ENCODE measurements at places on chromosomes 2 and 18.

- no peak for DNase-seq
Measured at GRCh38 chr2:217897091-217897715, 105.6 kb downstream of the TNS1 start.

DNA sequence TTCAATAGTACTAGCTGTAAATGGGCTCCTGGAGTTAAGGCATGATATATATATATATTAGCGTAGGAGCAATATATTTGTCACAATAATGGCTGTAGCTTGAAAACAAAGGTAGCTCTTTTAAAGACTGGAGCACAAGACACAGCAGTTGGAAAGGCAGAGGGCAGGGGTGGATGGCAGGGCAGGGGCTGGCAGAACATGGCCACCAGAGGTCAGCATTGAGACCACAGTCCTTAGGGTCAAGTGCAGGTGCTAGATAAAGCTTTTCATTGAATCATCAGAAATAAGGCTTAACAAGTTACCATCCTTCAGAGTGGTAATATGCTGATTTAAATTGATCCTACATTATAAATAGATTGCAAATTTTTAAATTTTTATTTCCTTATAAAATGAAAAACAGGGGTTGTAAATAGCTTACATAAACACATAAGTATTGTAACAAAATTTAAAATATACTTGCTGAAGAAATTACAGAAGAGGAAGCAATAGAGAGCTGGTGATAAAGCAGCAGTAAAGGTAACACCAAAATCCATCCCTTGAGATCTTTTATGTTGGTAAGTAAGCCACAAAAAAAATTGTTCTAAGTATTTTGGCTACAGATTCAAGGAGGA is 161.2 kb upstream of the PIEZO2 start:
- peak; percentile 3 for DNase-seq

DNA sequence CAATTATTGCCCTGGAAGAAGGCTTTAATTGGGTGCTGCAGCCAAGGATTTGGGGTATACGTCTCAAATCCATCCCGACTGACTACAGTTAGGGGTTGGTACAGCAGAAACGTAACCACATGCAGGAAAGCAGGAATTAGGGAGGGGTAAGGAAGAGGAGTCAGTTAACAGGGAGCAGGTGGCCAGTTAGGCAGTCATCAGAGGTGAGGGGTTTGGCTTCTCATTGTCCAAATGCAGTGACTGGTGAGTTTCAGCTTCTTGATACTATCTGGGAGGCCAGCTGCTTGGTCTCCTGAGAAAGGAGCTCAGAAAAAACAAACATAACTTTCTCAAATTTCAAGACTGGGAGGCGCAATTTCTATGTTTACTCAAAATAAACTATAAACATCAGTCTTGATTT is 38.8 kb upstream of the UBE2F start:
- DNase-seq: no peak

DNA sequence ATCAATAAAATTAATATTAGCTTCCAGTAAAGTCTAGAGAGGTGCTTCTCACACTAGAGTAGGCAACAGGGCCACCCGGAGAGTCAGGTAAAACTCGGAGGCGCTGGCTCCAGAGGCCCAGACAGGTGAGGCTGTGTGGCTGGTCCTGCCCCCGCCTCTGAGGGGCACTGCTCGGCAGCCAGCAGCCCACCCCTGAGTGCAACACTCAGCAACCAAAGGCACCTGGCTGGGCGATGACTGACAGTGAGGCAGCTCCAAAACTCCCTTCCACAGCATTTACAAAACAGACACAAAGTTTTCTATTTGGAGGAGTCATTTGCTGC is 138.8 kb upstream of the ID2 start:
- no peak for DNase-seq

GRCh38 chr18:24497031-24497754 is 36.8 kb downstream of the HRH4 start:
- DNase-seq: no peak

Data from stimulated activated CD4-positive, alpha-beta T cell treated with anti-CD3 and anti-CD28 coated beads, Interleukin-1b, Interleukin-23, amount 100 ng/mL, for 4 hours (primary cell).